ENCODE measurements at places on chromosomes 7 and 10. TPM values are rescaled to one million over a fixed set of nuclear protein-coding genes. Genes with fewer than 3 reads are reported as not detected.
A peak's percentile ranks its signal among the peaks of the same experiment; 100 is the strongest.

DNA sequence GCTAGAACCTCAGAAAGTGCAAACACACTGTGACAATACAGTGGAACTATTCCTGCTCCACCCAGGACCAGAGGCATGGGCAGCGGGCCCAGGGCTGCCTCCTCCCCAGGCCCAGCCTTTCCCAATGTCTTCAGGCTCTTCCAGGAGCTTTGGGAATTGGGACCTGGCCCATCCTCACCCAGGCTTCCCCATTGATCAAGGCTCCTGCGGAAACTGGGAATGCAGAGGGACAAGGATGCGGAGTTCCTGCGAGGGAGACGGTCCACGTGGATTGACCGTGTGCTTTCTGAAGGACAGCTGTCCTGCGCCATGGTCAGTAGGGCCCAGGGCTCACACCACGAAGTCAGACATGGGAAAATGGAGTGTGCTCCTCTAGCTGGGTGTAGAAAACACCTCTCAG is 56.6 kb downstream of the CSGALNACT2 start:
- DNase-seq = no peak

DNA sequence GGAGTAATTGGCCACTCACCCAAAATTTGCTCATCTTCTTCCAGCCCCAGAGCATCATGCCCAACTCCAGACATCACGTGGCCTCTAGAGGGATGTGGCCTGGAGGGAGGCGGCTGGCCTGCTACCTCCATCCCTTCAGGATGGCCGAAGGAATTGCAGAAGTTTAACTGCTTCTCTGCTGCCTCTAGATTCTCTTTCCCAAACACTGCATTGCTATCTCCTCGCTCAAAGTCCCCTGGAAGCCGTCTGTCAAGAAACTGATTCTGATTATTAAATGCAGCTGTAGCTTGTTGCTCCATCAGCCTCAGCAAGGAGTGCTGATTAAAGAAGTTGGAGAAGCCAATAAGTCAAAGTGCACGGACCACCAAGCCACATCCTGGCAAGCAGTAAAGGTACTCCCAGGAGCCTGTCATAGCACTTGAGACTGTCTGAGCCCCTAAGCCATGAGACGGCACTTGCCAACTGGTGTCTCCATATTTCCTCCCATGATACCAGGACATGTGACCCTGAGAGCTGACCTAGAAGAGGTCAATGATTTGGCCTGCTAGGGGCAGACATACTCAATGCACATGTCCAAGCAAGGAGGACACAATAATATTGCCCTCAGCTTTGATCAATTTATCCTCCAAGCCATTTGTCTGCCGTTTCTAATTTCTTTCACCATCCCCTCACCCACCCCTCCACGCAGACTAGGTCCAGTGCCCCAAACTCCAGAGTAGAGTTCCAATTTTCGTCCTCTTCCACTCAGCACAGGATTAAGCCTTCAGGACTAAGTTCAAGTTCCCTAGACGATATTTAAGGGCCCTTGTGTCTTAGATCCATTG is 84.2 kb downstream of the TBXAS1 start:
- DNase-seq = no peak

The ECHDC3 gene
- 10.1 TPM for total RNA-seq

DNA sequence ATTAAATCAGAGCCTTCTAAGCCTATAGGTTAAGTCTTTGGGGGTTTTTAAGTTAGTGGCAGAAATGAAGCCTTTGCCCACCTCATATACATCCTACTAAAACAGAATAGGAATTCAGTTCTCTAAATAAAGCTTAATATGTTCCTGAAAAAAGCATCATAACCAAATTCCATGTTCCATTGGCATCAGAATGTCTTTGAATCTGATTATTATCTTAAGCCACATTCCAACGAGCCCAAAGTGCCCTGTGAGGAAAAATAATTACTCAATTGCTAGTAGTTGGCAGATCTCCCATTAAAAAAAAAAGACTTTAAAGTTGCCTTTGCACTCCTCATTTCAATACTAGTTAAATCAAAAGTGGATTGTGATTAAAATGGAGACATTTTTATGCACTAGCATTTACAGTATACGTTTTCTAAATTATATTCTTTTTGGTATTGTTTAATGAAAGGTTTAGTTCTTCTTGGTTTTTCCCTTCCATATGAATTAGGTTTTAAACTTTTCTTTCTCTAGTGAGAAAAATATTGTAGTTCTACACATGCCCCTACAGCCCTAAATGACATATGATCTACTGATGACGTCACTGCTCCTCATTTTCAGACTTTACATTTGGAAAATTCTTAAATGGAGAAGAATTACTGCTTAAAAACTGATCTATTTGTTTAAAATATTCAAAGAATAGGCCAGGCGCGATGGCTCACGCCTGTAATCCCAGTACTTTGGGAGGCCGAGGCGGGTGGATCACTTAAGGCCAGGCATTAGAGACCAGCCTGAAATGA is 54.3 kb upstream of the CABCOCO1 start:
- no peak for DNase-seq

The NUB1 gene
- total RNA-seq = 61.7 TPM

DNA sequence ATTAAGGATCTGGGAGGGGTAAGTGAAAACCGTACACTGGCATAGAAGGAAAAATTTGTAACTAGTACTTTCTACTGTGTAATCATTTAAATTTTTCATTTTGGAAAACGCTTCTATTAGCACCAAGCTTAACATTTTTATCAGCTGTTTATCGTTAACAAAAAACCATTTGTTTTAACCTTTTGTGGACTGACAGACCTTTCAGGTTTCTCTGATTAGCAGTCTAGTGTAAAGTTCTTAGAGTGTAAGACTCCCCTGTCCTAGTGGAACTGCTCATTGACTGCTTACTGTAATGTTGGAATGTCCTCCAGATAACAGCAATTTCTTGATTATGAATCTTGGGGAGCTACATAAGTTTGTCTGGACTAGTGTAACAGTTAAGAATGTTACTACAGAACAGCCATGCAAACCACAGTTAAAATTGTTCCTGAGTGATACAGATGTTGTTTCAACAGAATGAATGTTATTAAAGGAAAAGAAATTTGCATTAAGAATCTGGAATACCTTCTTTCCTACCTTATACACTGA is 2.0 kb downstream of the DBF4 start:
- no peak for DNase-seq

The ADRB1 gene
- total RNA-seq = 0.09 TPM

The CYP3A7 gene
- total RNA-seq = not detected

- no peak for DNase-seq
These were observed 142.1 kb downstream of the DGKI start for GRCh38 chr7:137704723-137705122.

- DNase-seq = no peak
These were observed 191.6 kb downstream of the BICC1 start for GRCh38 chr10:58704226-58704625.

The PKD2L1 gene
- total RNA-seq = not detected

DNA sequence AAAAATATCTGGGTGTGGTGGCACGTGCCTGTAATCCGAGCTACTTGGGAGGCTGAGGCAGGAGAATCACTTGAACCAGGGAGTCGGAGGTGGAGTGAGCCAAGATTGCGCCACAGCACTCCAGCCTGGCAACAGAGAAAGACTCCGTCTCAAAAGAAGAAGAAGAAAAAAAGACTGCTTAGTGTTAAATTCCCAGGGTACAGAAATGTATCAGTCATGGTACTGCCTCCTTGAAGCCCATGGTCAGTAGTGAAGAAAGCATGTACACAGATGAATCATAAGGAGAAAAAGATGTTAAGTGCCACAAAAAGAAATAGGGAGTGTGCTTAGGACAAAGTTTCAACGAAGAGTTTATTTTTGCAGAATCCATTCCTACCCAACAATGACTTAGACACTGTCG is 62.5 kb upstream of the KMT2E start:
- no peak for DNase-seq

DNA sequence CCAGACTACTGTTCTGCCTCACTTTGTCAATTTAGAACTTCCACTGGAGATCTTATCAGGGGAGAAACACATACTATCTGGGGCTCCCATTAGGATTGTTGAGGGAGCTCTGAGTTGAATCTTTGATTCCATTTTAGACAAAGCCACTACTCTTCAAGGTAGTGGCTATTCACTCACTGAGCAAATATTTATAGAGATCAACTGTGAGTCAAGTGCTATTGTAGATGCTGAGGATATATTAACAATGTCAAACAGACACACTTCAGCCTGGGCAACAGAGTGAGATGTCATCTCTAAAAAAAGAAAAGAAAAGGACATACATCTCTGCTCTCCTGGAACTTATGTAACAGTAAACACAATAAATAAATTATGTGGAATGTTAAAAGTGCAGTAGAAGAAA is 315.3 kb downstream of the PTEN start:
- no peak for DNase-seq

GRCh38 chr7:15837306-15837950 is 150.9 kb upstream of the MEOX2 start:
- DNase-seq = no peak

GRCh38 chr10:74651565-74651964 is 174.8 kb upstream of the KAT6B start:
- no peak for DNase-seq

The CASTOR2 gene
- 11.7 TPM for total RNA-seq

The ABLIM1 gene
- 39.8 TPM for total RNA-seq

DNA sequence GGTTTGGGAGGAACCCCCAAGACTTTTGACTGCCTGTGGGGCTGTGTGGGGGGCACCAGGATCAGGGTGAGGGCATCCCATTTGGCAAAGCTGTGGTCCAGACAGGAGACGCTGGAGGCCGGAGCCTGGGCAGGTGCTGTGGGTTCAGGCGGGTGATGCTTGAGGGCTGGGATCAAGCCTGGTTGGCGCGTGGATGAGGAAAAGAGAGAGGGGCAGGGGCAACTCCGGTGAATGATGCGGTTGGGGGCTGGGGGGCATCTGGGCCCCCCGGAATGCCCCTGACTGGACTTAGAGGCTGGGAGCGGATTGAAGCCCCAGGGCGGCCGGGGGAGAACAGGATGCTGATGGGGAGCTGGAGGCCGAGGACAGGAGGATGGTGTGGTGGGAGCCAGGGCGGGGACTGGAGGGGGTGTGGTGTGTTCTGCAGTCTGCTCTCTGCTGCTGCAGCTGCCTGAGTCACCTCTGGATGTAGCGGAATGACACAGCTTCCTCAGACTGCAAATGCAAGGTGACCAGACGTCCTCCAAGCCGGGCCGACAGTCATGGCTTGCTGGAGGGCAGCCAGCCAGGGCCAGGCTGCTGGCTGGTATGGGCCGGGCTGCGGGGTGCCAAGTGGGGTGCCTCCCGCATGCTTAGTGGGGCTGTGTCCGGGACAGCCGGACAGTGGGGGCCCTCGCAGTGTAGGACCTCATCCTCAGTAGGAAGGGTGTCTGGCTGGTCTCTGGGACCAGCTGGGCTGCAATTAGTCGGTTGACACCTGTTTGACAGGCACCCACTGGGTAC is 3.2 kb downstream of the MAFK start:
- no peak for DNase-seq

- no peak for DNase-seq
These were observed 13.4 kb upstream of the SLIT1 start for GRCh38 chr10:97199152-97199551.

DNA sequence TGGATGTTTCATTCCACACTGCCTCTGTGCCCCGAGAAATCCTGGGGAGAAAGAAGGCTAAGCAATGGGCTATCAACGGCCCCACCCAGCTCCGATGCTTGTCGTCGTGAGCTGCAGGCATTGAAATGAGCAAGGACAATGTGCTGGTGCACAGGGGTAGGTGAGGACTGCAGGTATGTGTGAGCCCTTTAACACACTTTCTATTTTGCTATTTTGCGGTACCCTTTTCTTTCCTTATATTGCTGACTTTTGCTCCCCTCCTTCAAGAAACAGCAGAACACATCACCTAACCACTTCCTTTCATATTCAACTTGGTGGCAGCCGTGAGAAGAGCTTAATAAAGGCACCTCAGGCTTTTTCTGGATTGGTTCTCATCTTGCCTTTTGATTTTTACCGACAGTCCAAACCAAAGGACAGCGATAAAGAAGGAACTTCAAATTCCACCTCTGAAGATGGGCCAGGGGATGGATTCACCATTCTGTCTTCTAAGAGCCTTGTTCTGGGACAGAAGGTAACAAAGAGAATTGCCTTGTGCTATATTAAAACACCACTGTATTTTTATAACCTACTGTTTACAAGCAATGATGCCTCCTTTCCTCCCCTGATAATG is 39.2 kb downstream of the AIFM2 start:
- no peak for DNase-seq

DNA sequence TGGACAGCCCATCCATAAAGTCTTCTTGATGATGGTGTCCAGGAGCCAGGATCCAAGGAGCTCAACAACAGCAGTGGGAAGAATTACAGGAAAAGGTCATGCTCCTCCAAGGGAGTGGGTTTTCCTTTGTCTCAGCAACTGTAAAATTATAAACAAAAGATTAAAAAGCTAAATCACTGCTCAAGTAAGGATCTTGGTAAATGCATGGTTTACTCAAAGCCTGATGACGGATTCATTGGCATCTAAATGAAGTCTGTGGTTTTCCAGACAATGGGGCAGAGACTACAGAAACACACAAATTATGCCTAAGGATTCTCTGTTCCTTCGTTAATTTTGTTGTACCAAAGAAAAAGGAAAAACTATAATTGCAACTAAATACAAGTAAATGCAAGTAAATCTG is 36.4 kb upstream of the DLX6 start:
- DNase-seq = no peak

DNA sequence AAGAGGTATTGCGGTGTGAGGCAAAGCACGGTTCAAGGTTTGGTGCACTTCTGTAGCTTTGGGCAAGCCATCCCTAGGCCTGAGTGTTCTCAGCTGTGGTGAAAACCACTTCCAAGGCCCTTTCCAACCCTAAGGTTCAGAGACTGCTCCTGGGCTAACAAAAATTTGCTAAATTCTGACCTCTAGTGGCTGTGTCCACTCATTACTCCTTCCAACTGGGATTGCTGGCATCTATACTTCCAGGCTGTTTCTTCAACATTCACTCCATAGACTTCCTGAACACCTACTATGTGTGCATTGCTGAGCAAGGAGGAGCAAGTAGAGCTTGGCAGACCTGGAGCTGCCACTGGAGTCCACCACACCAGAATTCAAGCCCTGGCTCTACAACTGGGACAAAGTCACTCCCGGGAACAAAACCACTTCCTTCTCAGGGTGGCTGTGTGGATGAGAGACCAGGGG is 29.3 kb upstream of the SH3PXD2A start:
- DNase-seq = peak; percentile 67

The CDK14 gene
- 52.3 TPM for total RNA-seq

- no peak for DNase-seq
These were observed 95.6 kb downstream of the CPXM2 start for GRCh38 chr10:123795846-123796590.

The PTPRZ1 gene
- 154 TPM for total RNA-seq

- no peak for DNase-seq
These were observed 119.0 kb downstream of the HTR7 start for GRCh38 chr10:90738885-90739284.

All from neural progenitor cell (in vitro differentiated cells).